Left lobe of liver (tissue), 2 donors: ENCODE measurements at places on chromosomes 11 and 22. TPM values are rescaled to one million over a fixed set of nuclear protein-coding genes. Genes with fewer than 3 reads are reported as not detected.

The BACE1 gene
- total RNA-seq: 38.7 TPM

DNA sequence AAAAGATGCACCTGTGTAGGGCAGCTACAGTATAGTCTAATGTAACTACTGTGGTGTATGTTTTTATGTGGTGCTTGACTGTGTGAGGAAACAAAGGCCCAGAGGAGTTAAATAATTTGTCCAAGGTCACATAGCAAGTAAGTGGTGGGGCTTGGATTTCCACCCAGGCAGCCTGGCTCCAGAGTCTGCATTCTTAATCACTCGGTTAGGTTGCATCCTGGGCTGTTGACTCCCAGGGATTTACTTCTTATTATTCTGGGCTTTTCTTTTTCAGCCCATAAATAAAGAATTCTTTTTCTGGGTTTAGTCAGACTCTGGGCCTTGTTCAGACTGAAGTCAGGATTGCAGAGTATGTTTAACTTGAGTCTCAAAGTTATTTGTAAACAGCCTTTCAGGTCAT lies 82.1 kb downstream of the ARHGAP42 start:
- DNase-seq: no peak

- no peak for DNase-seq
Measured at GRCh38 chr11:123707206-123707605, 34.3 kb downstream of the ZNF202 start.

- peak; percentile 58 for DNase-seq
Measured at GRCh38 chr11:1401656-1402221, 12.0 kb downstream of the BRSK2 start.

DNA sequence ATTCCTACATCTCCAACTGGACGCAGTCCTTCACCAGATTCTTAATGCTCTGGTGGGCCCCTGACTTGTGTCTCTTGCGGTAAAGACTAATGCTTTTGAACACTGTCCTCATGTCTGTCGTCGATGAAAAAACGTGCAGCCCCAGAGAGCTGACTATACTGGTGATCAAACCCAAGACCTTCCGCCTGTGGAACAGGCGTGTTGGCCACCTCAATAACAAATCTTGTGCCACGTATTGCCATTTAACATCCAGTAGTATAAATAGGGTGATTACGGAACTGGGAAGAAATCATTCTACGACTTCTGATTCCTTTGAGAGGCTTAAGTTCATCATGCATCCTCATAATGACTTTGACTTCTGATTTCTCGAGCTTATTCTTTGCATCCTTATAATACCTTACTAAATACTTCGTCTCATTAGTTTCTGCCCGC lies 45.6 kb downstream of the OR4D9 start:
- peak; percentile 21 for DNase-seq

The INS gene
- not detected for total RNA-seq

The TEX12 gene
- not detected for total RNA-seq

The YPEL1 gene
- 2.4 TPM for total RNA-seq

The HIRA gene
- total RNA-seq: 20.2 TPM

DNA sequence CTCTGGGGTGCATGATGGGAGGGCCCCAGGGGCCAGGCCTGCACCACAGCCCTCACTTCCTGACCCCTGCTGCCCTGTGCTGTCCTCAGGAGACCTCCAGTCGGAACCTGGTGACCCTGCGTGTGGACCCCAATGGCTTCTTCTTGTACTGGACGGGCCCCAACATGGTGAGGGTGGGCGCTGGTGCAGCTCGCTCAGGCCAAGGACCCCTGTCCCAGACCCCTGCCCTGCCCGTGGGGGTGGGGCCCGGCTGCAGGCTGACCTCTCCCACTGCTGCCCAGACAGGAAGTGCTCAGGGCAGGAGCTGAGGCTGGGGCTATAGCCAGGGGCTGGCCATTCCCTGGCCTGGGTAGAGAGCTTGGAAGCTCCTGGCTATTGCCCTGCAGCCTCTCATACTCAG lies 3.0 kb downstream of the PLCB3 start:
- DNase-seq: no peak
